ENCODE measurements at places on chromosomes 11 and 22.

GRCh38 chr11:57260937-57261783, 24.1 kb upstream of the APLNR start:
- DNase-seq, result no peak

DNA sequence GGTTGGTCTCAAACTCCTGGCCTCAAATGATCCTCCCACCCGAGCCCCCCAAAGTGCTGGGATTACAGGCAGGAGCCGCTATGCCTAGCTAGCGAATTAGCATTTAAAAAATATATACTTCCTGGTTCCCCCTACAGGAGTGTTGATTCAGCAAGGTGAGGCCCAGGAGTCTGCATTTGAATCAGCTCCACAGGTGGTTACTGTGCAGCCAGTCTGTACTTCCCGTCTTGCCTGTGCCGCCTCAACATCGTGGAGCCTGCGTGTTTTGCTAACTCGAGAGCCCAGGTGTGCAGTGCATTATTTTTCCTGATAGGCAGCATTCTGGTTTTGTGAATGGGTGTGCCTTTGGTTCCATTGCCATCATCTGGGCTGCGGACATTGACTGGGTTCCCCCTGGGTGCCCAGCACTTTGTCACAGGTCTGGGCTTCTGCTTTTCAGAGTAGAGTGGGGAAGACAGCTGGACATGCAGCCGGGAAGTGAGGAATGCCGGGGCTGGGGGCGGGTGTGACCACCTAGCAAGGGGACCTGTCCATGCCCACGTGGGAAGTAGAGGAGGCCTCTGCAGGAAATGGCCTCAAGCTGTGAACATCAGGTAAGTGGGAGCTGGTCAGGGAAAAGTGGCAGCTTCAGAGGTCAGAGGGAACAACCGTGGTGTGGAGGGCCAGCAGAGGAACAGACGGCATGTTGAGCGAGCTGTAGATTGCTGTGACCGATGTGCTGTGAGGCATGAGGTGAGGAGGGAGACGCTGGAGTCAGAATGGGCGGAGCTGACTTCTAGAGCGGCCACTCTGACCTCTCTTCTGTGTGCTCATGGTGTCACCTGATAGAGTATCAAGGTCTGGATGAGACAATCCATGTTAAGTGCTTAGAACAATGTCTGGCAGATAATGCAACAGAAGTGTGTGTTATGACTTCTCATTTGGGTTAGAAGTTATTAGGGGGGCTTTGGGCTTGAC, 42.2 kb downstream of the PPFIA1 start:
- DNase-seq, result no peak

GRCh38 chr22:17918840-17919239, 105.5 kb downstream of the MICAL3 start:
- no peak for DNase-seq

DNA sequence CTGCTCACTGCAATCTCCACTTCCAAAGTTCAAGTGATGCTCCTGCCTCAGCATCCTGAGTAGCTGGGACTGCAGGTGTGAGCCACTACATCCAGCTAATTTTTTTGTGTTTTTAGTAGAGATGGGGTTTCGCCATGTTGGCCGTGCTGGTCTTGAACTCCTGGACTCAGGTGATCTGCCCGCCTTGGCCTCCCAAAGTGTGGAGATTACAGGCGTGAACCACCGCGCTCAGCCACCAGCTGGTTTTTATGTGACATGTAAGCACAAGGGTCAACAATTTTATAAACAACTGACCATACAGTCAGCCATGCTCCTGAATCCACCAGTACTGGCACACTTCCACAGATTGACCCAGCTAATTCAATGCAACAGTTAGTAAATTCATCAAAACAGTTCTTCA, 526.3 kb upstream of the LRRC4C start:
- no peak for DNase-seq

- no peak for DNase-seq
These were observed 42.3 kb upstream of the RDX start for GRCh38 chr11:110338684-110339083.

DNA sequence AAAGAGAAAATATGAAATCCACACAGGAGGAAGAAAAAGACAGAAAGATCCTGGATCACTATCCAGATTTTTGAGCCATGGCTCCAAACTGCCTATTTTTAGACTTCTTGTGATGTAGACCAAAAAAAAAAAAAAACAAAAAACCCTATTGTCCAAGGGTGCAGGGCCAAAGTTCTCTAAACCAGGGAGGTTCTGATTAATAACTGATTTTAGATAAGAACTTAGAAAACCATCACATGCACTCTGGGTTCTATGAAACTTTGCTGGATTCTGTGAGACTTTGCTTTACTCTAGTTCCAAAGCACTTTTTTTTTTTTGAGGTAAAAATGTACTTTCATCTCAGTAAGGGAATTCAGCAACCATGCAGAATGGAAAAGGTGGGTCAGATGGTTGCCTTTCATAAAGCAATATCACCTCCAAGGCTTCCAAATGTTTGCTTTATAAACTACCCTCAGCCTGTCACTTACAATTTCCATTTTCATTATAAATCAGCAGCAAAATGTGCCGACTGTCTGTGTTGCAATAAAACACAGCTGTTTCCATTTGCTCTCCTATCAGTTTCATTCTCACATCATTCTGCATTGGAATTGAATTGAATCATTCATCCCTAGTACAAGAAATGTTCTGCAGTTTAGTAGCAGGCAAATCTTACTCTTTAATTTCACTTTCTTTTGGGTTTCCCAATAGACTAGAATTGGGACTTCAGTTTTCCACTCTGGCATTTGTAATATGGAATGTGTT, 1584.3 kb upstream of the RAG2 start:
- no peak for DNase-seq

DNA sequence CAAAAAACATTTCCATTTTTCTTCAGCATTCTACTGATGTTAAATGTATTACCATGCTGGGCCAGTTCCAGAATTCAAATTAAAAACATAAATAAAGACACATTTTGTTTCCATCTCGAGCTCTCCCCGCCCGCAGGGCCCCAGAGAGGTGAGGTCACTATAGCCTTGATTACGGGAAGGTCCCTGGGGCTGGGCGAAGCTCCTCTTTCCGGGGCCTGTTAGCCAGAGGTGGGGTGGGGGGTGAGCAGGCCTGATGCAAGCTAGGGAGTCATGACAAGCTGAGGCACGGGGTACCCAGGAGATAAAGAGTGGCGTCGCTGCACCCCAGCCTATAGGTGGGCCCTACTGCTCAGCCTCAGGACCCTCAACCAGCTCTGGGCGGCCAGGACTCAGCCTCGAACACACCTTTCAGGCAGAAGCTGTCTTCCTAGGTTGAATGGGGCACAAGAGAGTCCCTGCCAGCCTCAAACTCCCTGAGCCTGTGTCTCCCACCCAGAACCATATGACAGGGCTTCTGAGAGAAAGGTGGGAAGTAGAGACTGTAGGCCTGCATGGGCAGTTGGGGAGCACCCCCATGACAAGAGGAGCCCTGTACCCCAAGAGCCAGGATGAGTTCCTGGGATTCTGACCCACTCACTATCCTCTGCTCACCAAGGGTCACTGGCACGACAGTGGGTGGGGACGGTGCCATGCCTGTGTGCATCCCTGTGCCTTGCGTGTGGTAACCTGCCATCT, 34.8 kb downstream of the KCNQ1OT1 start:
- no peak for DNase-seq

GRCh38 chr11:77024745-77025144, 9.5 kb upstream of the B3GNT6 start:
- DNase-seq, result no peak

- DNase-seq, result no peak
These were observed 15.8 kb downstream of the THAP12 start for GRCh38 chr11:76365038-76365679.

DNA sequence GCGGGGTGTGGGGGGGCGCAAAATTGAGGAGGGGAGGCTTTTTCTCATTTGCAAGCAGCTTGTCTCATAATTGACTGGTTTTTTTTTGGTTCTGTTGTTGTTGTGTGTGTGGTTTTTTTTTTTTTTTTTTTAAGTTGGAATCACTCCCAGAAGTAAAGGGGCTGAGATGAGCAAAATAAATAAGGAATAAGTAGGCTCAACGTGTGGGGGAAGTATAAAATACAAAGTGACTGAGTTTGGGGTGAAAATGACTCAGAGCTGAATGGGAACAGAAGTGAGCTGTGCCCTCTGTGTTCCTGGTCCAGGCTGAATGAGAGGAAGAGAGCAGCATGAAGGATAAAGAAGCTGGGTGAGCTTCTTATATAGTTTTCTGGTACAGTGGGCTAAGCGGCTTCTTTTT, 90.0 kb downstream of the GRIK4 start:
- no peak for DNase-seq

DNA sequence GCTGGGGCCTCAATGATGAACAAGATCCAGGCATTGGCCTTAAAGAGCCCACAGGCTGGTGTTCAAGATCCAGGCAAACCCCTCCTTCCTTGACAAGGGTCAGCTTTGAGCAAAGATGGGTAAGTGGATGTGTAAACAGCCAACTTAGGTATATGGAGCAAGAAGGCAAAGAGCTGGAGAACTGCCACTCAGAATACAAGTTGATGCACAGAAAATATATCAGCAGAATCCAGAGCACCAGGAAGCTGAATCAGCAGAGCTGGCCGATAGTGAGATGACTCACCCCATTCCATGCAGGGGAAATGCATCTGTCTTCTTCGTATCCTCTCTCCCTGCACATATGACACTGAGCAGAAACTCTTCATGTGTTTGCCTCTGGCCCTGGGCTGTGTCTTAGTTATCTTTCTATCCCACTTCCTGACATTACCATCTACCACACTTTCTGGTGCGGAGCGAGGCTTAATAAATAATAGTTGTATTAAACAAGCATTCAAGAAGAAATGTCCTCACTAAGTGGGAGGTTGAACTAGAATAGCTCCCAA, 57.8 kb downstream of the ENDOD1 start:
- DNase-seq, result no peak

DNA sequence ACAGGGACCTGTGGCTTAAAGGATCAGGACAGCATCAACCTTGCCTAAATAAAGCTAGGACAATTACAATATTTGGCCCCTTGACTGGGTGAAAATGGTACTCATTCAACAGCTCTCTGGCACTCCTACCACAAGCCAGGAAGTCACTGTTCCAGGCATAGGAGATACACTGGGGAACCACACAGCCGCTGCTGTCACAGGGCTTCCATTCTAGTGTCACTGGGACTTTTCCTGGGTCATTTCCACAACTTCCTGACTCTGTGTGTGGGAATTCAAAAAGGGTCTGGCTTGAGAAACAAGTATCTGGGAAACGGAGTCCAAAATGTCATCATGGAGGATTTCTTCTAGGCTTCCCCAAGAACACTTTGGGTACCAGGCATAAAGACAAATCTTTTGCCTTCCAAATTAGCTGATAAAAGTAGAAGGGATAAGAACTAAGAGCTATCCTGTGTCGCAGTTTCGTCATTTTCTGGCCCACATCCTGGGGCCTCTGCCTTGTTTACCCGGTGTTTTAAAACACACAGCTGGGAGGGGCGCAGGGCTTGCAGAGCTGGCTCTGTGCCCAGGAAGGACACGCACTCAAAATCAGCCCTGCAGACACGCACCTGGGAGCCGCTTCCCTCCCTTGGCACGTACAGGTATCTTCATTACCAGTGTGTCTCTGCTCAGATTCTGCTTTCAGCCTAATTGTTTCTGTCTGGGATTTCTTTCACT, 38.0 kb downstream of the TMEM45B start:
- DNase-seq, result peak; percentile 51

DNA sequence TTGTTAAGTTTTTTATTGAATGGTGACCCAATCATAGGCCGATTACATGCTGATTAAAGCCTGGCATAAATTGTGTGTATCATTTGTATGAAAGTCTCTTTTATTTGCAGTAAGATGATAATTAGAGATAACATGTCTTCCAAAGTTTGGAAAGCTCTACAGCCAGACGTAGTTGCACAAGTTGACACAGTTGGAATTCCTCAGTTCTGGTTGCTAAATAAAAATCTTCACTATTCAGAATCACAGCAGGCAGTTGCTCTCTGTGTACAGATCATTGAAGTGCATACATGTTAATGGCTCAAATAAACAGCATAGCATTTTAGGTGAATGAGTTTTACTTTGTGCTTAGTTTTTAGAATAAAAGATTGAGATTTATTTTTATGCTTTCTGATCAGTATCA, 69.5 kb downstream of the ARHGAP42 start:
- DNase-seq, result no peak

DNA sequence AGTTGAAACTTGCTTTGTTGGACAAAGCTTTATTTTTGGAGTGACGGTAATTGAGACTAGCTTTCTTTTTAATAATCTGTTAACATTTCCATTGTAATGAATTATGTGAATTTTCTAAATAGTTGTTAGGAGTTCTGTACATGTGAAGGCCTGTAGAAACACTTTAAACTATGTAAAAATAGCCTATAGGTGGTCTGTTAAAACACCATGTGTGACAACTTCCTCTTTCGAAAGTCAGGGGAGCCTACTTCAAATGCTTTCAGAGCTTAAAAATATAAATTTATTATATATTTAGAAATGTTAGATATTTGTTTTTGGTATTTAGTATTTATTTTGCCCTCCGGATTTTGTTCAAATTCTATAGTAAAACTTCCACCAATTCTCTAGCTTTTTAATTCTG, 28.7 kb downstream of the DDIAS start:
- DNase-seq, result no peak

- DNase-seq, result no peak
These were observed 984.6 kb downstream of the DLG2 start for GRCh38 chr11:84642500-84642899.

DNA sequence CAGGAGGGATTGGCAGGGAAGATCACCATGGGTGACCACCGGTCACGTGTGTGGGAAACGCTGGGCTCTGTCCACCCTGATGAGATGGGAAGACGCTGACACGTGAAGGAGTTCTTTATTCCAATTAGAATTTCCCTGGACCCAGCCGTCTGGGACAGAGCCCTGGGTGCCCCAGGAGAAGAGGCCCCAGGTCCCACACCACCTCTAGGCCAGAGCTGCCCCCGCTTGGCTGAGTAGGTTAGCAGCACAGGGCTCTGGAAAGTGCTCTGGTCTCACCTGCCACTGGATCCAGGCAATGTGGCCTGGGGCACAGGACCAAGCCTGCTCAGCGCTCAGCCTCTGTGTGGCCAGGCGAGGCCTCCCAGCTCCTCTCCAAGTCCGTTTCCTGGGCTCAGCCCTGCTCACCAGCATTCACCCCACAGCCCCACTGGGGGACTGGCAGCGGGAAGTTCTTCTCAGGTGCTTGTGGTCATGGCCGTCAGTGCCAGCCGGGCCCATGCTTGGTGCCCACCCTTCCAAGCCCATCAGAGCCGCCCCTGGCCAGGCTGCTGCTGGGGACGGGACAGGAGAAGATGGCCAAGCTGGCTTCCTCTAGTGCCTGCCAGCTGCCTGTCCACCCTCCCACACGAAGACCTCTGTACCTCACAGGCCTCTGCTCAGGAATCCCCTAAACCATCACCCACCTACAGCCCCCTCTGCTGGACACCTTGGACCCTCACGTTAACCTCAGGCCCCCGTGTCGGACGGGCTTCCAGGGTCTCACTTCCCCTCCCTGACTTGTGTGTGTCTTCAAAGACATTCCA, 62.5 kb upstream of the FGF3 start:
- DNase-seq, result no peak

Measured in NCI-H1436 treated with DMSO at 0.1 percent for 48 hours (cell line).